Right hindlimb (tissue), 1 donor: ENCODE measurements at places on chromosomes 12 and 14.

DNA sequence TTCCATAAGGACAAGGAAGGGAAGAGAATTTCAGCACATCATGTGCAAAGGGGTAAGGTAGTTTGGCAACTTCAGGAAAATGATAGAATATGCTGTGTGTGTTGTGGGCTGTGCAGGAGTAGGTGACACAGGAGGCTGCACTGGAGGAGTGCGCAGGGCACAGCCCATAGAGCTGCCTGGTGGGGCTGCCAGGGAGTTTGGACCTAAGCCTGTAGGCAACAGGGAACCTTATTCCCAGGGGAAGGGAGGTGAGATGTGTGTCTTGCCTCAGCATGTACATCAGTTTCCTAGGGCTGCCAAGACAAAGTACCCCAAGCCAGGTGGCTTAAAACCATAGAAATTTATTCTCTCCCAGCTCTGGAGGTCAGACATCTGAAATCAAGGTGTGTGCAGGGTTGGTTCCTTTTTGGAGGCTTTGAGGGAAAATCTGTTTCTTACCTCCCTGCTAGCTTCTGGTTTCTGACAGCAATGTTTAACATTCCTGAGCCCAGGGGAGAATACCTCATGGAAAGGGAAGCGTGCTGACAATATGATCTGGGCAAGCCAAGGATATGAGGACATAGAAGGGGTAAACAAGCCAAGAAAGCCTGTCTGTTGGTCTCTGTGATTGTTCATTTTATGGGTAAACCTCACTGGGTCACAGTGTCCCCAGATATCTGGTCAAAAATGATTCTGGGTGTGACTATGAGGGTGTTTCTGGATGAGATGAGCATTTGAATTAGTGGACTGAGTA is 174.0 kb upstream of the NTF3 start:
- DNase-seq = no peak

GRCh38 chr14:94330857-94331256 is 7.7 kb upstream of the SERPINA6 start:
- no peak for DNase-seq

DNA sequence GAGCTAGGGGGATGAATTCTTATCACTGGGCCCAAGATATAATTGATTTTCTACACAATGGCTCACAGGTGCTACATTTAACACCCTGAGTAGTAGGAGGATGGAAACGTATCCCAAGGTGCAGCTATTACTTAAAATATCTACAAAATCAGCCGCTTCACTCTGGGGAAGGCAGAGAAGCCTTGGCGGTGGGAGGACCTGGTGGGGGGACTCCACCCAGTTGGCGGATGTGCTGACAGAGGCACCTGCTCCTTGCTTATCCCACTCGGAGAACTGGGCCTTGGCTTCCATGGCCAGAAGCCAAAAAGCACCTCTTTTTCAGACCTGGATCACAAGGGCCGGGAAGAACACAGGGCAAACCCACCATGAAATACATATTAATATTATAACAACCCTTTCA is 106.3 kb downstream of the OTX2 start:
- no peak for DNase-seq

DNA sequence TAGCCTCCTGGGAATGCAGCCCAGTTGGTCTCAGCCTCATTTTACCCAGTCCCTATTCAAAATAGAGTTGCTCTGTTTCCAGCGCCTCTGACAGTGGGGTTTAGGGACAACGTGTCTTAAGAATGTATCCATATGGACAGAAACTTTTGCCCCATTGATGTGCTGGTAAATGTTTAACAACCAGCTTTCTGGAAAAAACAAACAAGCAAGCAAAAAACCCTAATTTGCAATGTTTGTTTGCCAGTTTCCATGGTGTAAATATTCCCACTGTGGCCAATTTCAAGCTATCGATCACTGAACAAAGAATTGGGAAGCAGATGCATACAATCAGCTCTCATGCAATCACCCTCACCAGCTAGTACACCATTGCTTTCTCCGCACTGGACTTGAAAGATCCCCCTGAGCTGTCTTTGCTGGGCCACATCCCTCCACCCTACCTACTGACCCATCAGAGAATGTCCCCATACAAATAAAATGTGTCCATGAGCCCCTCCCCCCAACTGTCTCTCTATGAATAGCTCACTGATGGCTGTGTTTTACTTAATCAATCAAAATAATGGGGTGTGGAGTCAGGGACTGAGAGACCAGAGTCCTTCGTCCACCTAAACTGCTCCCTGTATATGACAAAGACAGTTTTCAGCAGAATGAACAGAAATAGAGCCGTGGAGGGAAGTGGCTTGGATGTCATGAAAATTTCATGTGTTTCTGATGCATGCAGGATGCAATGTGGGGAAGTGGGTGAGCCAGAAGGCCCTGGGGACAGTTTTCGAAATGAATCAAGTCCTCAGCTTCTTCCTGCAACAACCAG is 40.8 kb downstream of the CCDC60 start:
- no peak for DNase-seq

- DNase-seq = no peak
Observed at GRCh38 chr12:93055221-93055620, 126.1 kb upstream of the EEA1 start.

- DNase-seq = peak; percentile 74
Observed at GRCh38 chr14:67532998-67533753, at the start of gene PLEKHH1. PLEKHH1 (plus strand) TSS chr14:67533290; CDS start chr14:67541868, 8,578 bp downstream.

- no peak for DNase-seq
Observed at GRCh38 chr12:32083489-32083888, 23.2 kb upstream of the BICD1 start.
